ENCODE measurements at places on chromosomes 6 and 20.

DNA sequence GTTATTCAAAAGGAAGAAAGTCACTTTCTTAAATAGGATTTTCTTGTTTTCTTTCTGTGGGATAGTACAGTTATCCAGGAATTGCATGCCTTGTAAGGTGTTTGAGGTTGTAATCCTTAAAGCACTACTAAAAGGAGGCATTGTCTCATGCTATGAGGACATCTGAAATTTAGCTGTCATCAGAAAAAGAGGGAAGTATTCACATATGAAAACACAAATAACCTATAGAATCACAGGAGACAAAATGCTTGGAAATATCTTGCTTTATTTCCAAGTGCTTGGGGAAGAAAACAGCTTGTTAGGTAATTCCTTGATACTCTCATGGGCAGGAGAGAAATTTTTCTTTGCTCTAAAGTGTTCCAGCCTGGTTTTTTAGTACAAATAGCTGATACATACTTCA, 40.1 kb downstream of the HECA start:
- DNase-seq, result no peak

DNA sequence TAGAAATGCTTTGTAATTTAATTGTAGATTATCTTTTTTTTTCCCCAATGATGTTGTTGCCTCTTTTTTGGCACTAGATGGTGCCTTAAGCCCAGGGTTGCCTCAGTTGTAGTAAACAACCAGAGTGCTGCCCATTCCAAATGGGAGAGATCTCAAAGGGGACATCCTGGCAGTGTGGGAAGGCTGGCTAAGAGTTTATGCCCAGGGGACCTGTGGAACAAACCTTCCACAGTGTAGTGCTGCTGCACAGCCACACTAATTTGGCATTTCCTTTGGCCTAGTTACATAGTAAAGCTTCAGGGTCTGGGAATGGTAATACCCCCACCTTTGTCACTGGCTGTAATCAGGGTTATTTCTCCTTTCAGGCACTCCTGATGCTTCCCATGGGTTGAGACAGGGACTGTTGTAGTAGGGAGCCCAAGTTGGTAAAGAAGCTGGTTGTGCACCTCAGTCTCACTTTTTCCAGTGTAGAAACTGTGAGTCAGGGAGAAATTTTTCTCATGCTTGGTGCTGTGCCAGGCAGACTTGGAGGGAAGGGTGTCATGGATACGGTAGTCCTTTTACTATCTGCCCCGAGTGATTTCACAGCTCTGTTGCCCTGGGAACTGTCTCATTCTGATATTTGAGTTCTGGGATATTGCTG, 177.8 kb upstream of the ECI2 start:
- peak; percentile 64 for DNase-seq

GRCh38 chr6:127950566-127951145, 49.8 kb upstream of the THEMIS start:
- no peak for DNase-seq

DNA sequence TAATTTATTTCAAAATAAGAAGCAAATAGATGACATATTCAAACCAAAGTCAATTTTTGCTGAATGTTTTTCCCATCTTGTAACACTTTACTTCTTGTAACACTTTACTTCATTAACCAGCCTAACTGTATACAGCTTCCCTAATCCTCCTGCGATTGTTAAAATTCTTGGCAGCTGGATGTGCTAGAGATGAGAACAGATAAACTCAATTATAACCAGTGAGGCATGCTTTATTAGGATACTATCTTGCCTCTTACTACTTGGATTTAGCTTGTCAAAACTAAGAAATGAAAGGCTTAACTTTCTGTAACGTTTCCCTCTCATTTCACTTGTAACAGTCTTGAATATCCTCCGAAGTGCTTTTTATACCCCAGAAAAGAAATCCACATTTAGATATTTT, 94.1 kb upstream of the BMP5 start:
- DNase-seq, result no peak

- DNase-seq, result no peak
Observed at GRCh38 chr6:131747821-131748353, 37.1 kb upstream of the CTAGE9 start.

- DNase-seq, result no peak
Observed at GRCh38 chr20:19098117-19098516, 114.3 kb upstream of the SLC24A3 start.

DNA sequence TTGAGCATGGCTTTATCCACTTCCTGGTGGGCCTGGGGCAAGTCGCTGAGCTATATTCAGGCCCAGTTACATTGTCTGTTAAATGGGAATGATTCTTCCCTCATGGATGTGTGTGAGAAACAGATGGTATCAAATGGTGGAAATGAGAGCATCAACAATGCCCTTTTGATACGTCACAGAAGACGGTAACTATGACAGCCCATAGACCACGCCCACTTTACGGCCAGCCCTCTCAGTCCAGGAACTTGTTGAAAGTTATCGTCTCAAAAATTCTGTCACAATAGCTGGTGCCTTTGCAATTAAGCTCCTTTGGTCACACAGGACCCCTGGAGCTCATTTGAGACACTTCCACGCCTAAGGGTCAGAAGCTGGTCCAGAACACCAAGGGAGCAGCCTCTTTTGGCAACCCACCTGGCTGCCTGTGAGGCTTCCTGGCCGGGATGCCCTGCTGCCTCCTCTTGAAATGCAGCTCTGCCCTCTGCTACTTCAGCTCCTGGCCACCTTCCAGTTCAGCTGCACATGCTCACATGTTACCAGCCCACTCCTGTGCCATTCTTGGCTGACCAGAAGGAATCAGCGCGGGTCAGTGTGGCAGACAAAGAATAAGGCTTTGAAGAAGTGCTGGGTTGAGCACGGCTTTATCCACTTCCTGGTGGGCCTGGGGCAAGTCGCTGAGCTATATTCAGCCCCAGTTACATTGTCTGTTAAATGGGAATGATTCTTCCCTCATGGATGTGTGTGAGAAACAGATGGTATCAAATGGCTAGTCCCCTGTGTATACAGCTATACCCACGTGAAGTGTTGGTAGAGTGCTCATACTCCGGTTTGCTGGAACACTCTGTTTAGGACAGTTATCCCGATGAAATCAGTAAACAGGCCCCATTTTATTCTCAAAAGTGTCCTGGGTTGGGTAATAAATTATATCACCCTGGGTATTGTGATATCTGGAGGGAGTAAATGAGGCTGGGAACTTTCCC, 199.2 kb upstream of the SUPT3H start:
- no peak for DNase-seq

DNA sequence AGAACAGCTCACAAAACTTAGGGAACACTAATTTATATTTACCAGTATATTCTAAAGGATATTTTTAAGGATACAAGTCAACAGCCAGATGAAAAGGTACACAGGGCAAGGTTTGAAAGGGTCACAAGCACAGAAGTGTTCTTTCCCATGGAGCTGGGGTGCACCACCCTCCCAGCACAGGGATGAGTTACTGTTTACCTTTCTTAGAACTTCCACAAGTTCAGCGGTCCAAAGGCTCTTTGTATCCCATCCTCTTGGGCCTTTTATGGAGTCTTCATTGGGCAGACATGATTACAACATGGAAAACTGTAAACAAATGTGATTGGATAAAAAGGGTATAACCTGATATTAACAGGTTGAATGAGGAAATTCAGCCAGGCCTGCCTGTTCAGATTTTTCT, 1.1 kb upstream of the IL17F start:
- DNase-seq, result no peak

DNA sequence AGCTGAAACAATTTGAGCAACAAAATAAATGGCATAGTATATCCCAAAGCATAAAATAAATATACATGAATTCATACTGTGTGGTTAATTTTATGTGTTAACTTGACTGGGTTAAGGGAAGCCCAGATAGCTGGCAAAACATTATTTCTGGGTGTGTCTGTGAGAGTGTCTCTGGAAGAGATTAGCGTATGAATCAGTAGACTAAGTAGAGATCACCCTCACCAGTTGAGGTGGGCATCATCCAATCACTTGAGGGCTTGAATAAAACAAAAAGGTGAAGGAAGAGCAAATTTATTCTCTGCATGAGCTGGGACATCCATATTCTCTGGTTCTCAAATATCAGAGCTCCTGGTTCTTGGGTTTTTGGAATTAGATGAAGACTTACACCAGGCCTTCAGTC, 17.9 kb downstream of the SLC22A16 start:
- no peak for DNase-seq

Data from osteoblast (primary cell).